ENCODE measurements at places on chromosomes 7 and 10.

DNA sequence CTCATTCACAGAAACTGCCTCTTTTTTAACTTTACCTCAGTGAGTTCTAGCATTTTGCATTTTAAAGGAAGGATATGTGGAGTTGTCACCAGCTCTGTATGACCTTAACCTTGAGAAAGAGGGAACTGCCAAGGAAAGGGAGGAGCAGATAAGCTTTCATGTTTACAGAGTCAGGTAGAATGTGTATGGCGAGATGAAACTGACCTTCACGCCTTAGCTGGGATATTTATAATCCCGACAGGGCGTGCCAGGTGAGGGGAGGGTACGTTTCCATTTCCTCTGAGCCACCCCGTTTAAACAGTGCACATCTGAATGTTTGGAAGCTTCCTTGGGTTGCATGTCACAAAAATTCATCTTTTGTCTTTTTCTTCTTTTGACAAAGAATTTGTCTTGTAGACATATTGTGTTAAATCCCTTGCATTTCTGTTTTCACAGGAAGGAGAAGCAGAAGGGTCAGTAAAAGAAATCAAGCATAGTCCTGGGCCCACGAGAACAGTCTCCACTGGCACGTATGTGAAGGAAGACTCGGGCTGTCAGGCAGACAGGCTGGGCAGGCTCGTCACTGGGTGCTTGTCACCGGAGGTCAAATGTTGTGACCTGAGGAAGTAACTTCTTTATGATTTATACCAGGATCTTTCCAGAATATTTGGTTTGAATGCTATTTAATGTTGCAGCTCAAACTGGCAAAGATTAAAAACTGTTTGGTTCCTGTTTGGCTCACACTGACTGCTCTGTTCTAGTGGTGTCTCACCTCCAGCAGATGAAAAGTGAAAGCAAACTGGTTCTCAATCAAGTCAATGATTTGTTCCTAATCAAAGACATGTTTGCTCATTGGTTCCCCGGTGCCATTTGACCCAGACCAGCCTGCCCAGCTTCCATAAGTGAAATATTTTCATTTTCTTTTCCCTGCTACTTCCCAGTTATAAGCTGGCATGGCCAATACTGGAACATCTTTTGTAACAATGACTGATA is 16.2 kb downstream of the OPTN start:
- DNase-seq = no peak

DNA sequence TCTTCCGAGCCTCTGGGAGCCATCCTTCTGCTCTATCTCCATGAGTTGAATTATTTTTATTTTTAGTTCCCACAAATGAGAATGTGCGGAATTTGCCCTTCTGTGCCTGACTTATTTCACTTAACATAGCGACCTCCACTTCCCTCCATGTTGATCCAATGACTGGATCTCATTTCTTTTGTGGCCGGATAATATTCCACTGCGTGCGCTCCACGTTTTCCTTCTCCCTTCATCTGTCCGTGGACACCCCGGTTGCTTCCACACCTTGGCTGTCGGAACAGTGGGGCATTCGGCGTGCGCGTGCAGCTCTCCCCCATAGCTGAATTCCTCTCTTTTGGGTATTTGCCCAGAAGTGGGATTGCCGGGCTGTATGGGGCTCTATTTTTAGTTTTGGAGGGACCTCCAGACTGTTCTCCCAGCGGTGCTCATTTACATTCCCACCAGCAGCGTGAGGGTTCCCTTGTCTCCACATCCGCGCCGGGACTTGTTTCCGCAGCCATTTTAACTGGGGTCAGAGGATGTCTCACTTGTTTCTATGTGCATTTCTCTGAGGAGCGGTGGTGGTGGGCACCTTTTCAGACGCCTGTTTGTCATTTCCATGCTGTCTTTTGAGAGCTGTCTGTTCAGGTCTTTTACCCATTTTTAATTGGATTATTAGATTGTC is 51.0 kb upstream of the SUN1 start:
- no peak for DNase-seq

- DNase-seq = no peak
Observed at GRCh38 chr10:103763374-103764202, 91.8 kb downstream of the SH3PXD2A start.

DNA sequence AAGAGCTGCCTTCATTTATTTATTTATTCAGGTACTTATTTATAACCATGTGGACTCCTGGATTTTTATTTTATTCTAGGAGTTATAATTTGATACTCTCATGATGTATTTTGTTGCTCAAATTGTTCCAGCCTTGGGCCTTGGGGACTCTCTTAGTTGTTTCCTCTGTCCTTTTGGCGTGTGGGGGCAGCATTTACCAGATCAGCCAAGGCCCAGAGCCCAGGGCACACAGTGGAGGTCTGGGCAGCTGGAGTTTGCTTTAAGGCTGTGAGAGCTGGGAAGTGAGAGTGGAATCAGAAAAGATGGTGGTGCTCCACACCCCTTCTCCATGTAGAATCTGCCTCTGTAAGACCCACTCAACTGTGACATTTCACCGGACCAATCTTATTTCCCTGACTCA is 398.9 kb downstream of the RPS24 start:
- DNase-seq = no peak

DNA sequence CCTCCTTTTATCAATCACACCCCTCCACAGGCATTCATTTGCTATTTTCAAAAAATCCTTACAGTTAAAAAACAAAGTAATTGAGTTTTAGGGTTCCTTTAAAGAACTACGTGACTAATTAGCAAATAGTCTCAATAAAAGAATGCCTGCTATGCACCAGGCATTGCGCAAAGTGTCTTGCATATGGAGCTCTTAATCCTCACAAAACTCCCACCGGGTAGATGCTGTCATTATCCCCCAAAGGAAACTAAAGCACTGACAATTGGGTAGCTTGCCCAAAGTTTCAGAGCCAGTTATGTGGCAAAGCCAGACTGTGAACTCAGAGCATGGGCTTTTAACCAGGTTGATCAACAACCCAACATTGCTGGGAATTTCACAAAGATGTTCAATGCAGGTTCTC is 305.7 kb downstream of the ELMO1 start:
- no peak for DNase-seq

DNA sequence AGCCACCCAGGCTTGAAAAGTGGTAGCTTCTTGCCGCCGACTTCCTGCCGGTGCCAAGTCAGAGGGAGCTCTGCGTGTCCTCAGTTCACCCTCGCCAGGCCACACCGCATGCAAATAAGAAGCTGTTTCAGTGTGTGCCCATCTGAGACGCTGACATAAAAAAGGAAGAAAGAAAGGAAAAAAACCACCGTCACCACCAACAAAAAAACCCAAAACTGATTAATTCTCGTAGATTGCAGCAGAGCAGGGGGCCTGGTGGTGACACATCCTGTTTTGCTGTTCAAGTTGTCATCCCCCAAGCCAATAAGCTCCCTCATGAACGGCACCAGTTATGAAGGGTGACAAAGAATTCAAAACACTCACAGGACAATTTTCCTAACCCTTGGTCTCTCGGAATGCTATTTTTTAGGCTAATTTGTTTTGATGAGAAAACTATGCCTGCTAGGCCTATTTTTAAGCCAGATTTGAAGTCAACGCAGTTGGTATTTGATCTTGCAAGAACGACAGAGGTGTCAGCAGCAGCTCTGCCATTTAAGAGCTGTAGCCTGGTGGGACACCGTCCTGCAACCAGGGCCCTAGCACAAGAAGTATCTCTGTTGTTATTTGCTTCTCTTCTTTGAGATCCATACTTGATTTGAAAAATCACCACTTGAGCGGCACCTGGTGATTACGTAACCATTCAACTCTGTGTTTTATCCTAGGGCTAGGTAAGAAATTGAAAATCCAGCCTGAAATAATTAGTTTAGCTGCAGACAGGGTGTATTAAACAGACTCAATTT is 145.6 kb downstream of the PFKFB3 start:
- peak; percentile 65 for DNase-seq

GRCh38 chr7:149704507-149704906 is 68.9 kb downstream of the ZNF467 start:
- DNase-seq = no peak

- no peak for DNase-seq
Observed at GRCh38 chr10:57457972-57458512, 809.7 kb downstream of the IPMK start.

- no peak for DNase-seq
Observed at GRCh38 chr10:8272794-8273425, 218.4 kb downstream of the GATA3 start.

All from stimulated activated CD4-positive, alpha-beta T cell treated with anti-CD3 and anti-CD28 coated beads, Interleukin-2, amount 100 ng/mL, for 48 hours (primary cell).